Large intestine (tissue), 12 donors: ENCODE measurements at places on chromosomes 6 and 20. TPM values are rescaled to one million over a fixed set of nuclear protein-coding genes. Genes with fewer than 3 reads are reported as not detected.

The BANF2 gene
- polyA plus RNA-seq, result not detected

The KCNB1 gene
- 2.4 TPM for polyA plus RNA-seq

The RIPOR2 gene
- 2.1 TPM for polyA plus RNA-seq

The PRICKLE4 gene
- 3.7 TPM for polyA plus RNA-seq
